ENCODE measurements at places on chromosomes 12 and 14.

DNA sequence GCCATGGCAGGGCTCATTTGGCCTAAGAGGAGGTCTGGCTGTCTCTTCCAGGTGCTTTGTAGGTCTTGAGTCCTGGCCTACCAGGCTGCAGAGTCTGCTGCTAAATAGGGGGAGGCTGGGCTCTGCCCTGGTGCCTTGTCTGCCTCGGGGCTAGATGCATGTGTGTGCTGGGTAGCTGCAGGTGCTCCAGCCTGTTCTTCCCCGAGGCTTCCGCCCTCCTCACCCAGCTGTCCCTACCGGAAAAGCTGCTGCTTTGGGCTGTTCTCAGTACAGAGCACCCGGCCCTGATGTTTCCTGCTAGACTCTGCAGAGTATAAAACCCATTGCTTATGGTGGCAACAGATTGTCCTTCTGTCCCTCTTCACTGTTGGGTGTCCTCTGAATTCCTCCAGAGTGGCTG, 37.7 kb downstream of the RAB35 start:
- DNase-seq, result no peak

DNA sequence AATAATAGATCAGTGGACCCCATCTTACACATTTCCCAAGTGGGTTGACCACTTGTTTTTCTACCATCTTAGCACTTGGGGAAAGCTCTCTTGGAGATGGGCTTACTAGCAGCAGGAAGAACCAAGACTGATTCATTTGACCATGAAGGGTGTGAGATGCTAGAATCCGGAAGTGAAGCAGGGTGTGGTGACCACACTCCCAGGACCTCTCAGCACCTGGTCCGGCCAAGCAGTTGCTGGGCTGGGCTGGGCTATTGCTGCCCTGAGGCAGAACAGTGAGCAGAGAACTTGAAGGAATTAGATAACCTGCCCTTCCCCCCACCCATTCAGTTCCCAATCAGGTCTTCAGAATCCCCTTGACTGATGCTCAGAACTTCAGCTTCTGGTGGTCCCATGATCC, 24.4 kb downstream of the ADCY6 start:
- DNase-seq, result no peak

- peak; percentile 93 for DNase-seq
Observed at GRCh38 chr14:77458249-77458950, 507 bp downstream of the AHSA1 start.

DNA sequence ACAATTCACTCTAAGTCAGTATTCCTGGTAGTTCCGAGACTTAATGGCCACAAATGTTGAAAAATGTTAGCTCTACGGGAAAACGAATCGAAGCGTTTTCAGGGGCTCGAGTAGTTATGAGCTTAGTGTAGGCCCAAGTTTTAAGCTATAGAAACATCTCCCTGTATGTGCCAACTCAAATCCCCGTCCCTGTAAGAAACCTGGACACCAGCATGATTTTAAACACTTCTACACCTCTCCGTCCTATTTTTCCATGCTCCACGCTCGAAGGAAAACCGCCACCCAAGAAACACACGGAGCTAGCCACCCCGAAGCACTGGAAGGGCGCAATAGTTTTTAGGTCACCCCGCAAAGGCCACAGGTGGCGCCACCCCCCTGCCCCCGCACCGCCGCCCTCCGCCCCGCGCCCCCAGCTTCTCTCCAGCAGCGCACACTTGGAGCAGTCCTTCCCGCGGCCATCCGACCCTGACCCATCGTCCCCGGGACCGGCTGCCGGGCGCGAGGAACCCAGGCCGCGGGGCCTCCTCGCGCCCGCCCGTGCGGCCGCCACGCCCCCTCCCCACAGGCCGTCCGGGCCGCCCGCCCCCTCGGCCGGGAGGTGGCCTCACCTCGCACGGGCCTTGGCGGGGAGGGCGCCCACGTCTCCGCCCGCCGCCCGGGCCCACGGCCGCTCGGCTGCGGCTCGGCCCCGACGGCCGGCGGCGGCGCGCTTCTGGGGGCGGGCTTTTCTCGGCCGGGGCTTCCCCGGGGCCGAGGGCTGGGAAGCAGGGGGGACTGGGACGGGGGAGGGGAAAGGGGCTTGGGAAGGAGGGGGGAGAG, 522 bp downstream of the R3HDM2 start:
- peak; percentile 65 for DNase-seq

GRCh38 chr12:114917307-114917706, 233.3 kb upstream of the TBX3 start:
- DNase-seq, result no peak

- DNase-seq, result no peak
Observed at GRCh38 chr14:89811954-89812575, 142.5 kb downstream of the EFCAB11 start.

GRCh38 chr12:3101309-3102024, 24.3 kb downstream of the TSPAN9 start:
- DNase-seq, result no peak

GRCh38 chr12:20030826-20031225, 337.5 kb upstream of the PDE3A start:
- DNase-seq, result no peak

DNA sequence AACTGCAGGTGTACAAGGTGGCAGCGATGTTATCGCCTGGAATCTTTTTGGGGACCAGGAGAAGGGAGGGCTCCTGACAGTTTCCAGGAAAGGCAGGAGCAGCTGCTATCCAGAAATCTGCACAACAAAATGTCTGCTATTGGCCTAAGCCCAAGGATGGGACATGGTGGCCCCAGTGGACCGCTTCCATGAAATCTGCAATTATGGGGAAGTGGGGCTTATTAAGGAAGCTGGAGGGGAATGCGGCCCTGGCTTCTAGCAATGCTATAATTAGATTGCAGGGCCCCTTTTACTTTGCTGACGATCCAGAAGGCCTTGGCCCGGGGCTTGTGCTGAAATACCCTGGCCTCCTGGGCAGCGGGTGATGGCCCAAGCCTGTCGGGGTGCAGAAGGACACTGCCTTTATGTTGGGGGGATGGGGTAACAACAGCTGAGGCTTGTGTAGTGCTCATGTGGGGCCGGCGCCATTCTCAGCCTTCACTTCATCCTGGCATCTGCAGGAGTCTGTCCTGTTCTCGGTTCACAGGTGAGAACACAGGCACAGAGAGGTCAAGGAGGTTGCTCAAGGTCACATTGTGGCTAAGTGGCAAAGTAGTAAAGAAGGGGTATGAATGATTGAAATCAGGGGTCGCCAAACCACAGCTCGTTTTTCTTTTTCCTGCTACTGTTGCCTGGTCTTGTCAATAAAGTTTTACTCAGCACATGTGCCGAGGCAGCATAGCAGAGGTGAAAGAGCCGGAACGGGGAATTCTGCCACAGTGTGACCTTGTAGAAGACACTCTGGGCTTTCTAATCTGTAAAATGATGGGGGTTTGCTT, 153.5 kb downstream of the RBM19 start:
- no peak for DNase-seq

- DNase-seq, result no peak
Observed at GRCh38 chr12:3223601-3224529, 146.7 kb downstream of the TSPAN9 start.

GRCh38 chr14:89912667-89913211, 41.8 kb downstream of the EFCAB11 start:
- peak; percentile 13 for DNase-seq

DNA sequence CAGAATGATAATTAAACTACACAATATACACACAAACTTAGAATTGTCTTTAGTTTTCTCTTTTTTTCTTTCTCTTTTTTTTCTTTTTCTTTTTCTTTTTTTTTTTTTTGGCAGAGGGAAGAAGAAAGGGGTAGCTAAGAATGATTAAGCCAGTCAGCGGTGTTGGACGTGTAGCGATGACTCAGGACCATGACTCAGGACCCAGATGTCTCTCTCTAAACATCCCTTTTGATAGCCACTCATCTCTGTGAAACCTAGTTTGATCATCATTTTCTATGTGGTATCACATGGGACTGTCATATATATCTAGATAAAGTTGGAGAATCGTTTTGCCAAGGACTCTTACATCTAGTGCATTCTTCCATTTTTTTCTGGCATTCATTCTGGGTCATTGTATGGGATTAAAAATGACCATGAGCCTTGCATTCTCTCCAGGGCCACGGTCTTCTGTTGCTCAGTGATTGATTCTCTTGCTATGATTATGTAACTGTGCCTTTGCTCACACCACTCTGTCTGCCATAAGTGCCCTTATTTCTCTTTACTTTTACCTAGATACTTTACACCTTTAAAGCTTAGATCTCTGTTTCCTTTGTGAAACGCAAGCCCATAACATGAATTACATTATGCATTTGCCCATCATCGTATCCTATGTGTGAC, 26.6 kb upstream of the NRXN3 start:
- peak; percentile 15 for DNase-seq

DNA sequence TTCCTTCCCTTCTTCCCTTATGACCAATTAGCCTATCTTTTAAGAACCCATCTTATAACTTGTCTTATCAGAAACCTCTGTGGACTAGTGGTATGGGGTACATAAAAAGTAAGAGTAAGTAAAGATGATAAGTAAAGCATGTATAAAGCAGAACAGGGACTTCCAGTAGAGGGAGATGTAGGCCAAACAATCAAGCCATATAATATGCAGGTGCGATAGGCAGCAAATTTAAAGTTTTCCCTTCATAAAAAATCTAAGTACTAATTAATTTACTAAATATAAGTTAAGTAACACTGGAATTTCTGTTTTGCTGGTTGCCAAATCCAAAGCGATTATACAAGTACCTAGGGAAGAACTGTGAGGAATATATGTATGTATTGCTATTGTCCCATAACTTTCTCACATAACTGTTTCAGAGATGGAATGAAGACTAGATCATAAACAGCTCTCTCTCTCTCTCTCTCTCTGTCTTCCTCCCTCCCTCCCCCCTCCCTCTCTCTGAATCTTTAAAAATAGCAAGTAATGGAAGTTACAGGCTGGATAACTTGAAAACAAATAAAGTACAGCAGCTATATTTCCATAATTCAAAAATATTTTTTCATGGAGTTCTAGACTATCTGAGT, 25.7 kb downstream of the METTL25 start:
- peak; percentile 49 for DNase-seq

DNA sequence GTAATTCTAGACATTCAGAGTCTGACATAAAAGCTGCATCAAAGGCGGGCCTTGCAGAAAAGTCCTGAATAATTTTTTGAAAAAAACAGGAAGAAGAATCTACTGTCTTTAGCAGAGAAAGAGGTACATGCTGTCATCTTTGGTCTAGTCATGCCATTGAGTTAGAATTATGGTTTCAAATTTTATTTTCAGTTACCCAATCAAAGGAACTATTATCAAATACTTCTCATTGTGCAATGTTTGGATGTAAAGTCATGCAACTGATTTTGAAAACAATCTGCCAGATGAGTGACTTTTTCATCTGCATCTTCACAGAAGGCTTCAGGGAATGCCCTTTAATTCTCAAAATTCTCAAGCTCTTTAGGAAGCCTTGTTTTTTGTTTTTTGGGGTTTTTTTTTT, 803.5 kb downstream of the FLRT2 start:
- DNase-seq, result peak; percentile 7

GRCh38 chr12:127013197-127013596, 1253.8 kb upstream of the TMEM132C start:
- no peak for DNase-seq

GRCh38 chr14:99069946-99070345, 202.1 kb downstream of the BCL11B start:
- DNase-seq, result no peak

GRCh38 chr12:127293507-127294310, 973.3 kb upstream of the TMEM132C start:
- DNase-seq, result peak; percentile 68

DNA sequence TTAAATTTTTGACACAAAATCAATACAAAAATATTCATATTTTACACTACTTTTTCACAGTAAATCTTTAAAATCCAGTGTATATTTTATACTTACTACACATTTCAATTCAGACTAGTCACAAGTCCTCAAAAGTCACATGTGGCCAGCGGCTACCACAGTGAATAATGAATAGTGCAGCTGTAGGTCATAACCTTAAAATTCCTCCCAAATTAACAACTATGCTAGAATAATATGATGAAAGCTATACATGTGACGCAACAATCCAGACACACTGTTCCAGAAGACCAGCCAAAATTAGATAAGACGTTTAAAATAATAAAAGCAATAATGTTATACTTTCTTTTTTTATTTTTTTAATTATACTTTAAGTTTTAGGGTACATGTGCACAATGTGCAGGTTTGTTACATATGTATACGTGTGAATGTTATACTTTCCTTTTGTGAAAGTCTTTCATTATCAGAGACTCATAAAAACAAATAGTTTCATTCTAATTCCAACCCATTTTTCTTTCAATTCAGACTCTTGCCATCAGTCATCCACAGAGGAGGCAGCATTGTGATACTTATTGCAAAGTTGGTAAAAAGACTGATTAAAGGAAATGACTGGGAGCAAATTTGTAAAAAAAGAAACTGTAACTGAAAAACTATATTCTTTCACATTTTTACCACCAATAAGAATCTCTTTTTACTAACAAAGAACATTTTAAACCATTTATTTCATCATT, 67.0 kb downstream of the C2CD5 start:
- DNase-seq, result no peak

DNA sequence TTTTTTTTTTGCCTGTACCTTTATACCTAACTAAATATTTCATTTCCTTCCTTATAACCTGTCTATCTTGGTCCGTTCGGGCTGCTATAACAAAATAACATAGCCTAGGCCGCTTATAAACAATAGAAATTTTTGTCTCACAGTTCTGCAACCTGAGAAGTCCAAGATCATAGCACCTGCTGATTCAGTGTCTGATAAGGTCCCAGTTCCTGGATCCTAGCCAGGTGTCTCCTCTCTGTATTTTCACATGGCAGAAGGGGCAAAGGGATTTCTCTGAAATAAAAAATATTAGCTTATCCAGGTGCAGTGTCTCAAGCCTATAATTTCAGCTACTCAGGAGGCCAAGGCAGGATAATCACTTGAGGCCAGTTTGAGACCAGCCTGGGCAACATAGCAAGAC, 1046.6 kb upstream of the USP15 start:
- no peak for DNase-seq

- DNase-seq, result no peak
Observed at GRCh38 chr14:50453869-50454268, 57.2 kb upstream of the CDKL1 start.

- DNase-seq, result no peak
Observed at GRCh38 chr14:92944976-92945375, 22.0 kb downstream of the CHGA start.

DNA sequence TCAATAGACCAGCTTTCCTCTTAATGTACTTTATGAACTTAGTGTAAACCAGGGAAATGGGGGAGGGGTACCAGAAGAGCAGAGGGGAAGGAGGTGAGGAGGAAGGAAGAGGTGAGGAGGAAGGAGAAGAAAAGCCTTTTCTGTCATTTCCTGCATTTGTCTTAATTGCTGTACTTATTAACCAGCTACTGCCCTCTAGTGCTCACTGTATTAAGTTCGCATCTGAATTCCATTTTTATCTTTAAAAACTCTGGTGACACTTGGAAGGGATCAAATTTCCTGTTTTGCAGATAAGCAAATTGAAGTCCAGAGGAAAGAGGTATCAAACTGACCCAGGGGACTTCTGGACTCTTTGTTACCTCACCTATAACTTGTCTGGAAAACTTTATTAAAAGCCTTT, 22.2 kb downstream of the MANSC1 start:
- DNase-seq, result peak; percentile 92

GRCh38 chr14:67480011-67480410, 8.5 kb downstream of the TMEM229B start:
- DNase-seq, result no peak

Measured in hematopoietic multipotent progenitor cell treated with erythropoietin and hydrocortisone succinate and interleukin-3 and kit ligand, for 6 days (in vitro differentiated cells).